ENCODE measurements at places on chromosomes 13 and 19. TPM values are rescaled to one million over a fixed set of nuclear protein-coding genes. Genes with fewer than 3 reads are reported as not detected.

Gene TMEM205
- 54.3 TPM for total RNA-seq

Gene NAT14
- 19.3 TPM for total RNA-seq

Gene ZNF729
- total RNA-seq, result not detected

Gene ZNF813
- total RNA-seq, result 2.2 TPM

Gene ADAT3
- 5.7 TPM for total RNA-seq

Gene CATSPERD
- total RNA-seq, result not detected

Gene KCNC3
- total RNA-seq, result not detected

Gene C1QTNF9
- total RNA-seq, result not detected

Gene RPL18
- 1,434 TPM for total RNA-seq

Gene COX6B2
- total RNA-seq, result 0.22 TPM

Gene NOTCH3
- total RNA-seq, result 63.7 TPM

Gene FAM83E
- total RNA-seq, result not detected

Gene CACNA1A
- total RNA-seq, result 3.6 TPM

Gene MATK
- total RNA-seq, result not detected

Gene NLRP11
- not detected for total RNA-seq

Gene HCST
- total RNA-seq, result 0.86 TPM

Gene DNAAF3
- 0.66 TPM for total RNA-seq

Gene BRSK1
- 1.7 TPM for total RNA-seq

Gene SMAD9
- 0.88 TPM for total RNA-seq

Gene PPM1N
- total RNA-seq, result 1.5 TPM

Gene TNFSF11
- total RNA-seq, result not detected

Gene NUDT19
- 12.0 TPM for total RNA-seq

Gene CAPS
- 4.6 TPM for total RNA-seq

Gene ZNF66
- total RNA-seq, result 3.3 TPM

Gene CCDC106
- total RNA-seq, result 7.7 TPM

Gene C19orf38
- total RNA-seq, result not detected

Gene GNG8
- not detected for total RNA-seq

Gene C19orf18
- 0.44 TPM for total RNA-seq

Gene TBC1D4
- total RNA-seq, result 14.5 TPM

Gene WDR88
- total RNA-seq, result not detected

Gene SIGLECL1
- total RNA-seq, result not detected

Gene SLC17A7
- not detected for total RNA-seq

Gene KCNN4
- 1.9 TPM for total RNA-seq

Gene GFY
- not detected for total RNA-seq

Gene NPAS1
- 0.44 TPM for total RNA-seq

Gene CAPN12
- total RNA-seq, result not detected

Gene ZNF441
- total RNA-seq, result 3.7 TPM

Gene KL
- total RNA-seq, result not detected

Gene MBNL2
- total RNA-seq, result 75.4 TPM

Gene ZNF324B
- total RNA-seq, result 8.5 TPM

Gene SULT2A1
- not detected for total RNA-seq

Gene TLE6
- total RNA-seq, result not detected

Gene LYL1
- 6.9 TPM for total RNA-seq

Gene NXNL1
- total RNA-seq, result not detected

Gene SIAH3
- not detected for total RNA-seq

Gene CCDC8
- 14.9 TPM for total RNA-seq

Gene CEACAM6
- total RNA-seq, result not detected

Gene C19orf73
- 0.66 TPM for total RNA-seq

Gene KCNRG
- 2.2 TPM for total RNA-seq

Gene SLC15A1
- total RNA-seq, result not detected

Gene IL27RA
- total RNA-seq, result 0.88 TPM

Gene MUC16
- not detected for total RNA-seq

Gene NCR1
- not detected for total RNA-seq
